Spinal cord (tissue), 10 donors: ENCODE measurements at places on chromosomes 11 and 22. TPM values are rescaled to one million over a fixed set of nuclear protein-coding genes. Genes with fewer than 3 reads are reported as not detected.

Gene TMA7B
- polyA plus RNA-seq, result not detected

Gene LYVE1
- 12.5 TPM for polyA plus RNA-seq

Gene MS4A6E
- not detected for polyA plus RNA-seq

Gene MUC2
- not detected for polyA plus RNA-seq

Gene APOA5
- not detected for polyA plus RNA-seq

Gene B4GAT1
- polyA plus RNA-seq, result 171 TPM
